ENCODE measurements at places on chromosomes 13 and 19.

GRCh38 chr13:91311491-91311890 lies 36.0 kb upstream of the MIR17HG start:
- DNase-seq: no peak

DNA sequence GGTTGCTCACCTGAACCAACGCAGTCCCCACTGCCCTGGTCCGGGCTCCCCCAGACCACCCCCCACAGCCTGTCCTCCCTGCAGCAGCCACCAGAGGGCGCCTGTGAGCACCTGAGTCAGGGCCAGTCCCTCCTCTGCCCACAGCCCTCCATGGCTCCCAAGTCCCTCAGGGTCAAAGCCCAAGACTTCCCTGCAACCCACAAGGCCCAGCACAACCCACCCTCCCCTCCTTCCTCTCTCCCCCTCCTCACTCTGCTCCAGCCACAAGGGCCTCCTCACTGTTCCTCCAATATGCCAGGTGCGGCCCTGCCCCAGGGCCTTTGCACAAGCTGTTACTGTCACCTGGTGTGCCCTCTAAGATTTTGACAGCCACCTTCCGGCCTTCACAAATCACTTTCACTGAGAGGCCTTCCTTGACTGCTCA lies 10.9 kb downstream of the GNA15 start:
- DNase-seq: no peak

DNA sequence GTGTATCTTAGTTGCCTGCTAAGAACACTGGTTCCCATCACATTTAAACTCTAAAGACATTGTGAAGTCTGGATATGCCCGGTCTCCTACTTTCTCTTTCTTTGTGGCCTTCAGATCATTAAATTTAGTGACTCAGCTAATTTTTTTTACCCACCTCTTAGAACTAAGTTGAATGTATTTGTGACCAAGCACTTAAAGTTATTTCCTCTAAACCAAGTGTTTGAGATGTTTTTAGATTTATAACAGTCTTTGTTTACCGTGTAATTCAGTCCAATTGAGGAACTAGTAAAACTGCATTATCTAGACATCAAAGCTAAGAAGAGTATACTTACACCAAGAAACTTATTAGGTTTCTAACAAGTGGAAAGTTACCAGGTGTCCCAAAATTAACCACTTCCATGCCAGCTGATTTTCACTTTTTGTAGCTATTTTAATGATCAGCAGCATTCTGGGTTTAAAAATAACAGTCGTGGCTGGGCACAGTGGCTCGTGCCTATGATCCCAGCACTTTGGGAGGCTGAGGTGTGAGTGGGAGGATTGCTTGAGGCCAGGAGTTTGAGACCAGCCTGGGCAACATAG lies 53.1 kb downstream of the ARHGAP35 start:
- no peak for DNase-seq

- DNase-seq: peak; percentile 82
Measured at GRCh38 chr13:97367016-97367822, 66.8 kb upstream of the RAP2A start.

DNA sequence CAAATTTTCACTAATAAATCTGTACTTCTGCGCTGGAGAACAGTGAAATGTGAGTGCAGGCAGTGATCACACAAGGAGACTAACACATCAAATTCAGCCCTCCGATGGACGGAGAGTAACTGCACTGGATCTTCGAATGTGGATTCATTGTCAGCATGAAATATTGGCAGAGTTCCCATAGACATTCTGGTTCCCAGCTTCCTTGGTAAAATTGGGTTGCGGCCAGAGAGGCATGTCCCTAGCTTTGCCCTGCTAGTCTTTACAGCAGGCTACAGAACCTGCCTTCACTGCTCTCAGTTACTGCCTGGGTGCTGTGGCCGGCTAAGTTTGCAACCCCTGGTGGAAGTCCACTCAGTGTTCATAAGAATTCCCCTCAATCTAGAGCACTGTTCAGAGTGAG lies 32.3 kb upstream of the UQCRFS1 start:
- DNase-seq: no peak

DNA sequence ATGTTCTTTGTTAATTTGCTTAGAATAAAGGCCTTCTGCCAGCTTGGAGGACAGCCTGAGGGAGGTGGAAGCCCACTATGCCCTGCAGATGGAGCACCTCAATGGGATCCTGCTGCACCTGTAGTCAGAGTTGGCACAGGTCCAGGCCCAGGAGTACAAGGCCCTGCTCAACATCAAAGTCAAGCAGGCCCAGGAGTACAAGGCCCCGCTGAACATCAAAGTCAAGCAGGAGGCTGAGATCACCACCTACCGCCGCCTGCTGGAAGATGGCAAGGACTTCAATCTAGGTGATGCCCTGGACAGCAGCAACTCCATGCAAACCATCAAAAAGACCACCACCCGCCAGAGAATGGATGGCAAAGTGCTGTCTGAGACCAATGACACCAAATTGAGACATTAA lies 41.7 kb downstream of the ZNF85 start:
- no peak for DNase-seq

DNA sequence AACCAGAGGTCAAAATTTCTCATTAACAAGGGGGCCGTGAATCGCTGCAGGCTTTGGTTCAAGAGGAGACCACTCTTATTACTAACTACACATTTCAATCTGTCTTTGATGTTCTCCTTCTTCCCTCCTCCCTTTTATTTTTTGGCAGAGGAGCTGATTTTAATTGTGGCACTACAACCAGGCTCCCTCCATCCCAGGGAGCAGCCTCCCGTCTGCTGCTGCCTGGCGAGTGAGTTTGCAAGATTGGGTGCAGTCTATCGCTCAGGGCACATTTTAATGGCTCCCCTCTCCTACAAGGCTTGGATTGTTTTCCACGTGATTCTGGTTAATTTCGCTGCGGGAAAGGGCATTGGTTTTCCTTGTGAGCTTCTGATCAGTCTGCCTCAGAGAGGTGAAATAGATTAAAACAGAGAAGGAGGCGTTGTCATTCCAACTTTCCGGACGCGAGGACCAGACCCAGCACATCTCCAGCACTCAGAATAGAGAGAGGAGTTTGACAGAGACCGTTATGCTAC lies 81.4 kb downstream of the KCTD15 start:
- no peak for DNase-seq

DNA sequence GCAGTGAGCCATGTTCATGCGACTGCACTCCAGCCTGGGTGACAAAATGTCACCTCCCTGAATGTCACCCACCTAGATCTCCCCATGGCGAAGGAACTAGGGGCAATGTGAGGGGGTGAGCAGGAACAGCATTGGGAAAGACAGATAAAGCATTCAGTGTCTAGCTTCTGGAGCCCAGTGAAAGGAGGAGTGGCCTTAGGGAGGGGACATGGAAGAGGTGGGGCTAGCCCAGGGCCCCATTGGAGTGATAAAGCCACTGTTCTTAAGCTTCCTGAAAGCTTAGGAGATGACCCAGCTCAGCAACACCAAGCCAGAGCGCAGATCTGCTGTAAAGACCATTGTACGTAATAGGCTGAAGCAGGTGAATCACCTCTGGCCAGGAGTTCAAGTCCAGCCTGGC lies 13.0 kb upstream of the KCNN1 start:
- DNase-seq: no peak

DNA sequence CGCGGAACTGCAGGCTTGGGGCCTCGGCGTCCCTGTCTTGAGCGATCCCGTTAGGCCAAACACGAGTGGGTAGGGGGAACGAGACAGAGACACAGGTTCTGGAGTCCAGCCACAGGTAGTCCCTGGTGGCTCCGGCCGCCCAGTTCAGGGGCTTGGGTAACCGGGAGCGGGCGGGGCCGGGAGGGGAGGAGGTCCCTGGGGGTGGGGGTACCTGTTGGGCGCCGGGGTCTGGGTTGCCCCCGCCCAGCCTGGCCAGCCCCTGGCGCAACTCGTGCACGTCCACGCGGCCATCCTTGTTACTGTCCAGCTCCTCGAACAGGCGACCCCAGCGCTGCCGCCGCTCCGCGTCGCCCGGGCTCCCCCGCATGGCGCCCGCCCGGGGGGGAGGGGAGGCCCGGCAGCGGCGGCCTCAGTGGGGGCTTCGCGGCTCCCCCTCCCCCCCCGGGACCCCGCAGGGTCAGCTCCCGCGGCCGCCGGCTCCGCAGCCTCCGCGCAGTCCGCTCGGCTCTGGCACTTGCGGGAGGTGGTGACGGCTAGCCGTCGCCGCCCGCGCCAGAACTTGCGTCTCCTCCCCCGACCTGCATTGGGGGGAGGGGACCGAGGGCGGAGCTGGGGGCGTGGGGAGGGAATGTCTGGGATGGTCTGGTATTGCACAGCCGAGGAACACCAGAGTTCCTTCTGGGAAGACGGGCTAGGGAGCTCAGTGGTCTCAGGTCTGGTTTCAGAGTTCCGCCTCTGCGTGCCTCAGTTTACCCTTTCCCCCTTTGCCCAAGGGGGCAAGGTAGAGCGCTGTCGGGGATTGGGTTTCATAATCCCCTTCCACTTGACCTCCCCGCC lies at the start of gene SLC25A23:
Gene SLC25A23 (minus strand): TSS at position 531 of the 837 bp plus-strand sequence. CDS start 164 bp downstream, at position 367.
- DNase-seq: peak; percentile 46

DNA sequence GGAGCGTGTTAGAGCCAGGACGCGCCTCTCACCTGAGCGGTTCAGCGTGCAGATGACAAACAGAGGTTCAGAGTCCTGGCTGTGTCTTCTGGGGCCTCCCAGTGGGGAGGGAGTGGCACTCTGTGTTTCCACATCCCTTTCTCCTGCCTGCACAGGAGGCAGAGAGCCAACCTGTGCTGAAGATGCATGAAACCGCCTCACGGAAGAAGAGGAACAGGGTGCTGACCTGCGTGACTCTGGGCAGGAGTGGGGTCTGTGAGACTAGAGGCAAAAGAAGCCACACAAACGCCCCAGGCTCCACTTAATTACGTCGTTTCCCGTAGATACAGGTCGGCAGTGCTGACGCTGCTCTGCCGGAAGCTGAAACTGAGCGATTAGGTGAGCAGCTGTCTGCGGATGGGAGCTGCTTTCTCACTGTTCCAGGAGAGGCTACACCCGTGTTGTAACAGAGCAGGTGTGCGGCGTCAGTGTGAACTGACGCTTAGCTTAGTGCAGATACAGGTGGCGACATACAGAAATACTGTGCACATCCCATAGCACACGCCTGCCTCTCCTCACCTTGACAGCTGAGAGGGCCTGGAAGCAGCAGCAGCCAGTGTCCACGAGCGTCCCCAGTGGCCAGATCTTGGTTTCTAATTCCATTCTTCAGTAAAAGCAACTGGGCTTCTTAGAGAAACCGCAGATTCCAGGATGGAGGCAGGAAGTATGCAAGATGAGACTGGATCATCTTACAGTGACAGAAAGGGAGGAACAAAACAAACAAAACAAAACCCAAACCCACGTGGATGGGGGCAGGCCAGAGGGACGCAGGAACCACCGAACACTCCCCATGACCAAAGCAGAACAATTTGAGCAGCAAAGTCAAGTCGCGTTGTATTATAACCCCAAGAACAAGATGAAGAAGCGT lies 37.7 kb upstream of the MCF2L start:
- peak; percentile 66 for DNase-seq

DNA sequence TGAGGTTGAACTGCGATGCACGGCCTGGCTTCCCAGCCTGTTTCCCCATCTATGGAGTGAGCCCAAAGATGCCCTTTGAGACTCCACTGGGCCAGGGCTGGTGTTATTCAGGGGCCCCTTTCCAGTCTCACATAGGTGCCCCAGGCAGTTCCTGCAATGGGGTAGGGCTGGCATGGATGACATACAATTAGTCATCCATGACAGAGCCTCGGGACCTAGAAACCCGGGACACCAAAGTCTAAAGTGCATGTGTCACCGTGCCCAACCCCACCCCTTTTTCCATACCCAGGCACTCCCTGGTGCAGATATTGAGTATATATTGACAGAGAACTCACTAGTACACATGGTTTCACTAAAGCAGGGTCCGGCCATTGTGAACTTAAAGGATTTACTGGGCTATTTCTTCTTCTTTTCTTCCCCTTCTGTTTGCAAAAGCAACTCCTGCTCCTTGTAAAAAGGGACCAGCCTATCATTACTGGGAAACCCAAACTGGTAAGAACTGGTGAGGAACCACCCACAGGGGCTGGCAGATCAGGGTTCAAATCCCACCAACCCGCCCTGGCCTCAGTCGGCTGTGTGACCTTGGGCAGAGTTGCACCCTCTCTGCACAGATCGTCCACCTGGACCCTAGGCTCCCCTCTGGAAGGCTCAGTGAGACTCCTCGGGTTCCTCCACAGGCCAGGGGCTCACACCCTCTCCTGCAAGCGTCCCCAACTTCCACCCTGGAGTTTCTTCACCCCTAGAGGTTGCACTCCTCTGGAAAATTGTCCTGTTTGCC lies 2.7 kb downstream of the B3GNT3 start:
- no peak for DNase-seq

DNA sequence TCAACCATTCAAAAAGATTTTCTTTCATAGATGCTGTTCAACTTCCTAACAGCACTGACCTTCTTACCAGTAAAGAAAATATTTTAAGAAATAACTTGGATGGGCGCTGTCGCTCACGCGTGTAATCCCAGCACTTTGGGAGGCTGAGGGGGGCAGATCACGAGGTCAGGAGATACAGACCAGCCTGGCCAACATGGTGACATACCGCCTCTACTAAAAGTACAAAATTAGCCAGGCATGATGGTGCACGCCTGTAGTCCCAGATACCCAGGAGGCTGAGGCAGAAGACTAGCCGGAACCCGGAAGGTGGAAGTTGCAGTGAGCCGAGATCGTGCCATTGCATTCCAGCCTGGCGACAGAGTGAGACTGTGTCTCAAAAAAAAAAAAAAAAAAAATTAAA lies 865.7 kb upstream of the SLC10A2 start:
- no peak for DNase-seq

DNA sequence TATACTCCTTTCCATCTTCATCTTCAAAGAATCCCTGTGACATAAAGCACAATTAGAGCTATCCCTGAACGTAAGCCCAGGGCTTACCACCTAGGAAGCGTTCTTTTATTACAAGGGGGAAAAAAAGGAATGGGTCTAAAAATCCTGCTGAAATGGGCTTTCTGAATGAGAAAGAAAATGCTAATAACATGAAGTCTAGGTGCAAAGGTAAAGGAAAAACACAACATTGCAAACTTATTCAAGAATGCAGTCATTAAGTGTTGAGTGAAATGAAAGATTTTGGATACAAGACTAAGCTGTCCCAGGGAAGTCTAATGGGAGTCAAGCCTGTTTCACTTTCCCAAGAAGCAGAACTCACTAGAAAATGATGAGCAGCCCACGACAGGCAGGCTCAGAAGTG lies 55.3 kb upstream of the SLC15A1 start:
- DNase-seq: no peak

DNA sequence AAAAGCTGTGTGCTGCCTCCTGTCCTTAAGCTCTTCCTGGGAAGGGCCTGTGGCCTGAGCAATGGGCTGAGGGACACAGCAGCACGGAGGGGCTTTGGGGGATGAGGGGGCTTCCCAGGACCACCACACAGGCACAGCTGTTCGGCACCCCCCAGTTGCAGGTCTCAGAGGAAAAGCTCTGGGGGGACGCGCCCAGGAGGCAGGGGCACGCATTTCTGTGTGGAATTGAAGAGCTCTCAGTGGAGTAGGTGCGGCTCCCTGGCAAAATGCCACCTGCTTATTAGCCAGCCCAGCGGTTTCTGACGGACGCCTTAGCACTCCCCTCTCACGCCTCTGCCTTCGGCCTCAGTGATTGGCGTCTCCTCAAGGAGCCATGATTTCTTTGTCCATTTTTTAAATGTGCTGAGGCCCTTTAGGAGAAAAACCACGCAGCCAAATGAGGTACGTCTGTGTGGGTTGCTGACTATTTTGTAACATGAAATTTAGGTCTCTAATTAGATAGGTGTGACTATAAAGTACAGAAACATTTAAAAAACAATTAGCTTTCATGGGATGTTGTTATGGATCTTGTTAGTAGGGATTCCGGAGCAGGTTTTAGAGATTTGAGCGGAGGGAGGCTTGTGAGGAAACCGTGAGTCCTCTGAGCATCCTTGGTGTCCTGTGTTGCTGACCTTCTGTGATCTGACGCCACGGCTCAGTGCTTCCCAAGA lies 4.0 kb downstream of the MCF2L start:
- DNase-seq: no peak

GRCh38 chr19:13633109-13633508 lies 126.8 kb upstream of the CACNA1A start:
- peak; percentile 3 for DNase-seq

- no peak for DNase-seq
Measured at GRCh38 chr13:36668316-36668715, 5.5 kb upstream of the SERTM1 start.

All from brain microvascular endothelial cell (primary cell).